H4 (cell line): ENCODE measurements at places on chromosomes 16 and 17. TPM values are rescaled to one million over a fixed set of nuclear protein-coding genes. Genes with fewer than 3 reads are reported as not detected.

Gene CPNE7
- total RNA-seq: 3.9 and 10.0 TPM in 2 replicates

Gene CA5A
- total RNA-seq: not detected in 2 replicates

Gene SEPTIN12
- total RNA-seq: not detected in 2 replicates

Gene CDYL2
- 4.8 and 5.7 TPM in 2 replicates for total RNA-seq

Gene CD300H
- 0.78 TPM in 1 of 2 replicates, not detected in the other for total RNA-seq

Gene TNFRSF13B
- total RNA-seq: not detected in 2 replicates

DNA sequence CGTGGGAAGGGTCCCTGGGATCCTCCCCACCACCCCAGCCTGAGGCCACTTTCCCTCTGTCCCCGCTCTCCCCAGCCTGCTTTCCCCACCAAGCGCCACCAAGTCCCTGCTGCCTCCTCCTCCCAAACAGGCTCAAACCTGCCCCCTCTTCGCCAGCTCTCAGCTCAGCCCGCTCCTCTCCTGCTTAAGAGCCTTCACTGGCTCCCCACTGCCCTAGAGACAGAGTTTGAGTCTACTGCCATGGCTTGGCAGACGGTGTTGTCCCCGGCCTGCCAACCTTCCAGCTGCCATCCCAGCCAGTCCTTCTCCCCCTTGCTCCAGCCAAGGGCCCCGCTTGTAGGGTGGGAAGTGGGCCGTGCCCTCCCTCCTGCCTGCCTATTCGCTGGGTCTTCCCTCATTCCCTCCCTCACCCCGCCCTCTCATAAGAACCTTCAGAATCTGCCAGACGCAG is 11.1 kb downstream of the IL4R start:
- no peak for DNase-seq

GRCh38 chr17:61783556-61784304 is 79.6 kb downstream of the BRIP1 start:
- no peak for DNase-seq

GRCh38 chr16:56987692-56988091 is 1.7 kb upstream of the NLRC5 start:
- DNase-seq: no peak

- DNase-seq: no peak
Observed at GRCh38 chr17:6648181-6648580, 3.2 kb downstream of the MED31 start.
